Amygdala (tissue), 56 donors: ENCODE measurements at places on chromosomes 5 and 9.

- no peak for DNase-seq
Observed at GRCh38 chr5:113612060-113612496, 98.6 kb downstream of the YTHDC2 start.

GRCh38 chr5:91867799-91868198 is 484.7 kb upstream of the ARRDC3 start:
- DNase-seq, result no peak

- DNase-seq, result no peak
Observed at GRCh38 chr9:7937761-7938491, 138.3 kb upstream of the DMAC1 start.

DNA sequence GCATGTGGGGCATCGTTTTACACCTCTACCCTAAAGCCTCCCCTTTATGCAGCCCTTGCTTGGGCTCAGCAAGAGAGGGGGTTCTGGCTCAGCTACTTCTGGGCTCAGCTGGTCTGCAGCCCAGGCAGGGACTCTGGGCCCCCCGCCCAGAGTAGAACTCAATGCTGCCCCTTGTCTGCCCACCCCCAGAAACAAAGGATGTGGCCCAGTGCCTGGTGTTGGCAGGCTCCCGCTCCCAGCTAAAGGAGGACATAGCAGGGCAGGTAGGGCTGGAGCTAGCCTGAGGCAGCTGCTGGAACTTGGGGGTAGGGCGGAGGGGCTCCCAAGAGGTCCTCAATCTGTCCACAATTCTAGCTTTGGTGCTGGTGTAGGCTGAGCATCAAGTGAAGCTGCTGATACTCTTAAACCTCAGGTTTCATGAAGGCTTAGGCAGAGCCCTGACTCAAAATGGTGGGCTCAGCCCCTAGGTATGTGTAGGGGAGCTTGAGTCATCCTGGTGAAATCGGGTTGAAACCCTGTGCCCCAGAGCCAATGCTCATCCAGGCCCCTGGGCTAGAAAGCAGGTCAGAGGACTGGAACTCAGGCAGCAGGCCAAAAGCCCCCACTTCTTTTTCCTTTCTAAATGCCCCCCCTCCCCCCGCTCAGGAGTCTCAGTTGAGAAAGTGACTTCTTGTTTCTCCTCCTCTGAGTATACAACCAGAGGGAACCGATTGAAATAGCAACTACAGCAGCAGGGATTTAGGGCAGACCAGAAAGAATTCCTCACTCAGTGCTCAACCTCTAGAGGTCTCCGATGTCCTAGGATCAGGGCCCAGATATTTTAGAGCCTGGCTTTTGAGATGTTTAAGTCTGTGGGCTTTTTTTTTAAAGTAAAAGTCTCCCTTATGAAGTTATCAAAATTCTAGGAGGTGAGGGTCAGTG is 11.4 kb downstream of the PSD2 start:
- DNase-seq, result peak; percentile 75

GRCh38 chr5:151490627-151491026 is 43.2 kb downstream of the SLC36A1 start:
- DNase-seq, result no peak

DNA sequence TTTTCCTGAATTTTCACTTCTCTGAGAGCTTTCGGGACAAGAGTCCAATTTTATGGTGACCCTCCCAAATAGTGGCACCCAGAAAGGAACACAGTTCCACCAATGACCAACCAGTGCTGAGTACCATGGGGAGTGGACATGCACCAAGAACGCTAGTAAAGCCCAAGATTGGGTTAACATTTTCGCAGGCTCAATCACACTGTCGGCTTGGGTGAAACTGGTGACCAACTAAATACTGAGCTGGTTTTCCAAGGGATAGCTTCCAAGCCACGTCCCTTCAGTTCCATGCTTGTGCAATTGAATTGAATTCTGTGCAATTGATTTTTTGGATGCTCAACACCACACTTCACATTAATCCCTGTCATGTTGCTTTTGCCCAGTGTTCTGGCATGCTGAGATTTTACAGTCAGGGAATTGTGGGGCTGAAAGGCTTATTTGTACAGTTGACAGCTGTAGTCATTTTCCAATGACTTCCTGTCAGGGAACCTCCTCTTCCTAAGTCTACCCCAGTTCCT is 37.6 kb upstream of the TRMT10B start:
- DNase-seq, result no peak

DNA sequence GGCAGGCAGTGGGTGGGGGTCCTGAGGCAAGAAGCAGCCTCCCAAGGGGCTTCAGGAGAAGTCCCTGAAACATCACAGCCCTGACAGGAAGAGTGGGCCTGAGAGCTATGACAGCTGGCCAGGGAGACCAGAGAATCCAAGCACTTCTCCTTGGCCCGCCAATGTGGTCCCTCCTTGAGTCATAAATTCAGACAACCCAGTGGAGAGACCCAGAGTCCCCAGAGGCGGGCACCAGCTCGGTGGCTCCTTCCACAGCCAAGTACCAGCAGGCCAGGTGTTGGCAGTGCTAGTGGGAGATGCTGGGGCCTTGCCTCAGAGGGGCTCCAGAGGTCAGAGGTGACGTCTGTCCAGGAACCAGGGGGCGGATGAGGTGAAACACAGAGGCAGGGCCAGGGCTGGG is 1.6 kb upstream of the DOK3 start:
- no peak for DNase-seq

GRCh38 chr5:7274203-7274602 is 121.7 kb upstream of the ADCY2 start:
- no peak for DNase-seq

DNA sequence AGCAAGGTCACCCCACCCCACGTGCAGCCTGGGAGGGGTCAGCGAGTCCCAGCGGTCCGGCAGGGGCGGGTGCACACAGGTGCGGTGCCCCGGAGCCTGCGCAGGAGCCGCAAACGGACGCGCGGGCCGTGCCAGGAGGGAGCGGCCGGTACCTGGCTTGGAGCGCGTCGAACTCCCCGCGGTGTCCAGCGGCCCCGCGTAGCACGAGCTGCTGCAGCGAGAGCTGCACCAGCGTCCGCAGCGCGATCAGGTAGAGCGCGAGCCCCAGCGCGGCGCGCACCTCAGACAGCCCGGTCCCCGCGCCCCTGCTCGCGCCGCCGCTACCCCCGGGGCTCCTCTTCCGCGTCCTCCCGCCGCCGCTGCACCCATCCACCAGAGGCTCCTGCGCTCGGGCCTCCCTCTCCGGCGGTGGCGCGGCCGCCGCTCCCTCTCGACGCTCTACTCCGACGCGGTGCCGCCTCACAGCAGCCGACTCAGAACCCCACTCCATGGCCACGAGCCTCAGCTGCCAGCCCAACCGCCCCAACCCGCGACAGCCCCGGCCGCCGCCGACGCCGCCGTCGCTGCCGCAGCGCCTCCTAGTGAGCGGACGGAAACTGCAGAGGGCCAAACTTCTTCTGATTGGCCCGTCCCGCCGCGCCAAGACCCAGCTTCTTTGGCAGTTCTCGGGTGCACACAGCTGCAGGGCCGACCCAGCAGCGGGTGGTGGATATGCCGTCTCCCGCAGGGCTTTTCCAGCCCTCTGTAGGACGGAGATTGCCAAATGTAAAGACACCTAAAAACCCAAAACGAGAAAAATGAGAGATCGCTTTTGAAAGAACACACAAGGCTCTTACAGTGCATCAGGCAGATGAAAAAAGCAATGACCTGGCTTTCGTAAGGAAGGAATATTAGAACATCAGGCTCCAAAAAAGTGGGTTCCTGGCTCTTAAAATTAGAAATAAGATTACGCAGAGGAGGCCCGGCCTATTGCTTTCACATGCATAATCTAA is at the start of gene ERMP1:
Gene ERMP1, minus strand, starts transcription at position 580 of the 992 bp plus-strand sequence. Its CDS starts 90 bp downstream, at position 490.
- DNase-seq, result peak; percentile 86

DNA sequence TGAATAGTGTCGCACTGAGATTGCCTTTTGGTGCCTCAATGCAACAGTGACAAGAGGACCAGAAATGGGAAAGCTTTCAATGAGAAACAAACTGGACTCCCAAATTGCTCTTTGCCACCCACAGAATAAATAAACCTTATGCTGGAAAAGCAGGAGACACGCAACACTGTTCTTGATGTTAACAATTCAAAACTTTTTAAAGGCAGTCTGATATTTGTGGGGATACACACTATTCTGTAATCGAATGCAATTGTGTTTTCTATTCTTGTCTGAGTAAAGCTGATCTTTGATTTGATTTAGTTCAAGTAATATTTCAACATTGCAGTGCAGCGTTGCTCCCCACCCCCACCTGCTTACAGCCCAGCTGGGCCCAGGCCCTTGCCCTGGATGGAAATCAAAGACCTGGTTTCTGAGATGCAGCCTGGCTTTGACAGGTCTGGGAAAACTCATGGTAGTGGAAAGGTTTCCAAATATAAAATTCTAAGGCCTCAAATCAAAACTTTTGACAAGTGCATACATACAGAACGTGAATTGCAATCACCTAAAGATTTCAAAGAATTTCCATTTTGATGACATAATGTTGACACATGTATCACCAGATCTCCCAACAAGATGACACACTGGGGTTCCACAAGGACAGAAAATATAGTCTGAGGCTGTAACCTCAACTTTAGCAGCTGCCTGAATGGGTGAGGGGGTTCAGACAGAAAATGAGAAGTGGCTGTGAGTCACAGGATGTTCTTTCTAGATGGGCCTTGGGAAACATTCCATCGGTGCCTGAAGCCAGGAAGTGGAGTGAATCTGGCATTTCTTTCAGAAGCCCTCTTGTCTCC is 55.1 kb downstream of the ABCA1 start:
- DNase-seq, result no peak

GRCh38 chr9:78213712-78214111 is 22.2 kb upstream of the CEP78 start:
- no peak for DNase-seq

GRCh38 chr9:86341007-86341491 is 13.2 kb downstream of the TUT7 start:
- DNase-seq, result no peak

GRCh38 chr5:135593141-135593540 is 14.3 kb upstream of the CXCL14 start:
- no peak for DNase-seq

DNA sequence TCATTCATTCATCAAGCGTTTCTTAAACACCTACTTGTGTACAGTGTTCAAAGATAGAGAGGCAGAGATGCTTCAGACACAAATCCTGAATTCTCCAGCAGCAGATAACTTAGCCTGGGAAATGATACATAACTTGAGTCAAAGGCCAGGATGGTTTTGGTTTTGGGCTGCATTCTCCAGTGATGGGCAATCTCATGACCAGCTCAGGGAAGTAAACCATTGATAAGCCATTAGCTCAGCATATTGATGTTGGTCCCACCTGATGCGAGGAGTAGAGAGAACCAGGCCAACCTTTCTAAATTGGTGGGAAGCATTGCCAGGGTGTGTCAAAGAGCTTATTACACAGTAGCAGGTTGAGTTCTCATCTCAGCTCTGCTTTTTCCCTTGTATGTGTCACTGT is 53.0 kb downstream of the SH3RF2 start:
- DNase-seq, result no peak

DNA sequence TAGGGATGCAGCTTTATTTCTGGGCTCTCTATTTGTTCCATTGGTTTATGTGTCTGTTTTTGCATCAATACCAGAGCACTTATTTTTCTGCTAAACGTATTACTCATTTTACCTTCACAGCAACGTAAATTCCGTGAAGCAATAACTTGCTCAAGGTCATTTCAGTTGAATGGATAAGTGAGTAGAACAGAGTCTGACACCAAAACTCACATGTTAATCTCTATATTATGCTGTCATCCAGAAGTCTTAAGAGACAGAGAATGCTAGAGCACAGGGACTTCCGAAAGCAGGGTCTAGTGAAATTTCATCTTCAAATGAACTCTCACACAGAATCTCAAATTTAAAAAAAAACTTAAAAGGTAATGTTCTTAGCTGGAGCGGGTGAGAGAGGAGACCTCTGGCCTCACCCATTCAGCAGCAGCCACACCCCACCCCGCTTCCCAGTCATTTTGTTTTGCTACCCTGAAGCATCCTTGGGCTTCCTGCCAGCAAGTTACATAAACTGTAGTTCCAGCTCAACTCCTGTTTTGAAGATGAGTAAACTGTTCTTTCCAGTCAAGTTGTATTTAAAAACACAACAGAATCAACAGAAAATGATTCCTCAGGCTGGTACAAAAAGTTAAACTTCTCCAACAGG is 69.3 kb downstream of the TRIM36 start:
- peak; percentile 18 for DNase-seq

- no peak for DNase-seq
Observed at GRCh38 chr5:106660681-106661080, 1010.1 kb downstream of the EFNA5 start.

DNA sequence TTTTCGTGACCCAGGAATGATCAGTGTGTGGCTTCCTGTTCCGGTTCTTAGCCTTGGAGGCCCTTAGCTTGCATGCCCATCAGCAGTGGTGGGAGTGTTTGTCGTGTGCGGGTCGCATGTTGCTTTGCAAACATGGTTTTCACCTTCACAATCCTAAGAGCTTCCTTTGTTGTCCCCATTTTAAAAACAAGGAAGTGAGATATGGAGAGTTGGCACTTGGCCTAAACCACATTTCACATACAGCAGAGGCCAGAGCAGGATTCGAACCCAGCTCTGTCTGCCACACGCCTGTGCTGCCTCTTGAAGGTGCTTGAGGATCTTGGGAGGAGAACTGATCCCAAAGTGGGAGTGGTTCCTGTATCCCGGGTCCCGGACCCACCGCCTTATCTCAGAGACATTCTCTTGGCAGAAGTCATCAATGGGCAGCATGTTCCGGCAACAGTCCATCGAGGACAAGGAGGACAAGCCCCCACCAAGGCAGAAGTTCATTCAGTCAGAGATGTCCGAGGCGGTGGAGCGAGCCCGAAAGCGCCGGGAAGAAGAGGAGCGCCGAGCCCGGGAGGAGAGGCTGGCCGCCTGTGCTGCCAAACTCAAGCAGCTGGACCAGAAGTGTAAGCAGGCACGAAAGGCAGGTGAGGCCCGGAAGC is 38.2 kb upstream of the POMT1 start:
- DNase-seq, result no peak
